ENCODE measurements at places on chromosomes 16 and 17.

DNA sequence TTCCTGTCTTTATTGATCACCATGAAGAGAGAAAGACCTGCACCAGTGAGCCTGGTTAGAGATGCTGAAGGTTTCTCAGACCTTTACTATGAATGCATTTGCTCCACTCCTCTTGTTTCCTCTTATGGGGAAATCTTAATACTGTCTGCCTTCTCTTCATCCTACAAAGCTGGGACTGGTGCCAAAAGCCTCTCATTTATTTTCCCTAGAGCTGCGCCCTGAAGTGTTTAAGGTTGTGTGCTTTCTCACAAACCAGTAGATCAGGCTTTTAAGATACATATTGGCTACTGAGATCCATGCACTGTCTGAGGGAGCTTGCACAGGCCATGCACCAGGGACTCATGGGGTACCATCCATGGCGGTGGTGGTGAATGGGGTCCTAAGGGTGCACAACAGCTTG is 286.1 kb upstream of the PMFBP1 start:
- DNase-seq, result no peak

DNA sequence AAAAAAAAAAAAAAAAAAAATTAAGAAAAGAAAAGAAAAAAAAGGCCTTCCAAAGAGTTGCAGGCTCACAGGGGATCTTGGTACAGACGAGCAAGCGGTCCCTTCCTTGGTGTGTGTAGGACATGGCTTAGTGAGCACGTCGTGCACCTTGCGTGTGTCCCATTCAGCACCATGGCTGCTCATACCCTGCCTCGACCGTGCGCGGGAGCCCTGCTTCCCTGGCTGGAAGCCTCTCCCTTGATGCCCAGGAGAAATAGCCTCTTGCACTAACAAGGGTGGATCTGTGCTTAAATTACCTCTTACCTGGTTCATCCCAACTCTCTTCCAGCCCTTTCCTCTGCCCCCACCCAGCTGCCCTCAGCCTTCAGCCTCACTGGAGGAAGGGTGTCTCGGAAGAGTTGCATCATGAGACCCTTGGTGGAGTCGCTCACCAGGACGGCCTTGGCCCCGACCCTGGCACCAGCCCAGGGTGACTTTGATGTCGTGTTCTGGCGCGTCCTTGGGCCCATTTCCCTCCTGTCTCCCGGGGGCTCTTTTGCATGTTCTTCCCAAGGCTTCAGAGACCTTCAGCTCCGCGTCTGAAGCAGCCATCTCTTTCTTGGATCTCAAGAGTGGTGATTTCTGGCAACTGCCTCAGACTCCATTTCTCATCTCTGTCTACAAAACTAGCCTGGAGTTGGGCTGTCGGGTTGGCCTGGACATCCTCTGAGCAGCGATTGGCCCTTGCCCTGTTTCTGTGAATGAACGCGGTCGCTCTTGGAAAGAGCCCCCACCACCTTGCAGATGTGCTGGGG is 127.2 kb downstream of the CMIP start:
- DNase-seq, result no peak

DNA sequence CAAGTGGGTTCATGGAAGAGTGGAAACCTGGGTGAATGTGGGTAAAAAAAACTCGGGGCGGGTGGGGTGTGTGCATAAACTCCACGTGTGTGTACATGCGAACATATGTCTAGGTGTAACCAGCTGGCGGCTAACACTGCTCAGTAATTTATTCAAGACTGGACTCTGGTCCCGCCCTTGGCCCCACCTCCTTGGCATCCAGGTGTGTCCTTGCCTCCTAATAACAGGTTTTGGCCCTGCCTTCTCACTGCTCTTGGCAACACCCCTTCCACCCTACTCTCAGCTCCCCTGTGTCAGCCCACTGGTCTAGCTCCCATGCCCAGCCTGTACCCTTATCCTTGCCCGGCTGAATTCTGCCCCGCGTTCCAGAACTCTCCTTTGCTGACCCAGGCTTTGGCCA is 8.3 kb downstream of the FLII start:
- no peak for DNase-seq

- no peak for DNase-seq
Measured at GRCh38 chr17:73588891-73589290, 55.4 kb downstream of the SDK2 start.

- peak; percentile 39 for DNase-seq
Measured at GRCh38 chr17:17783116-17783824, 53.5 kb downstream of the SREBF1 start.

DNA sequence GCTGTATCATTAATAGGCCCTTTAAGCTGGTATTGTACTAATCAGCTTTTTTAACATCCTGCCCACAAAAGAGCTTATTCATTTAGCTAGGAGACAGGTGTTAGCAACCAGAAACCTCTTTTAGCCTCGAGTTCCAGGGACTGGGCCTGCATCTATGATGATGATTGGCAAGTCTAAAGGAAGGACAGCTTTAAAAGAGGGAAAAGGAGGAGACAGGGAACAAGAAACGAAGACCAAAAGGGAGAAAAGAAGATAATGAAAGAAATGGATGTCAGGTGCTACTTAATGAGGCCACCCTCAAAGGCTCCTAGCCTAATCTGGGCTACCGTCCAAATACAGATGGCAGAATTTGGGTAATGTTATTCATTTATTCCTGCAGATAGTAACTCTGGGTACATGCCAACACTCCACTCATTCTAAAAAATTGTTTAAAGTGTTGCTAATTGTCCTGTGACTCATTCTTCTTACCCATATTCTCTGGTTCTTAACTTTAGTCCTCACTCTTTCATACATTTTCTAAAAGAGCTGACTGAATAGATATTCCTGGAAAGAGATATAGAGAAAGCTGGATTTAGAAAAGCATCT is 18.7 kb upstream of the RFFL start:
- no peak for DNase-seq

- DNase-seq, result no peak
Measured at GRCh38 chr17:76240461-76241203, at the start of gene RNF157. Gene RNF157, minus strand, starts transcription at chr17:76240493. Its CDS starts 253 bp downstream, at chr17:76240240.

- DNase-seq, result no peak
Measured at GRCh38 chr16:89202422-89203215, 2.3 kb upstream of the SLC22A31 start.

DNA sequence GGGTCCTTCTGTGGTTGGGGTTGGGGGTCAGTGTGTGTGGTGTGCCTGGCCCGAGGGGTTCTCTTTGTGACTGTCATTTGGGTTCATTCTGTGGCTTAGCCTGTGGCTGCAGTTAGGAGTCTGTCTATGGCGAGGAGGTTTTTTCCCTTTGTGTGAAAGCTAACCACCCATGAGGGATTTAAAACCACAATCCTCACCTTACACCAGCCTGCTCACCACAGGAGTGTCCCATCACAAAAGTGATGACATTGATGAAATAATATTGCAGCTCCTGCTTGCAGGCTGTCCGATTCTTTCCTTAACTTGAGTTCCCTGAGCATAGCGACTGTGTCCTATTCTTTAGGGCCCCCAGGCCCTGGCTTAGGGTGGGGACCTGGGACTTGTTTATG is 113.6 kb downstream of the RAP1GAP2 start:
- DNase-seq, result no peak

DNA sequence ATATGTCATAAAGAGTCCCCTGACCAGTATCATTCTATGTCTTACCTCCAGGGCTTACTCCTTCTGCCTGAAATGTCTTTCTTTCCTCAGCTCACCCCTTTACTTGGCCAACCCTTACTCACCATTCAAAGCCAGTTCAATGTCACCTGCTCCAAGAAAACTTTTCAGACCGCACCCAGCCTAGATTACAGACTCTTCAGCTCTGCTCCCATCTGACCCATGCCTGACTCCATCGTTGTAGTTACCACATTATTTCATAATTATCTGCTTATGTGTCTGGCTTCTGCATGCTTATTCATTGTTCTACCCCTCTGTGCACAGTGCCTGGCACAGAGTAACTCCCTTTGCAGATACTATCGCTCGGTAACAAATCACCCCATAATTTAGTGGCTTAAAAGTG is 62.5 kb upstream of the TOB1 start:
- DNase-seq, result no peak

GRCh38 chr16:66510298-66510697 is 39.6 kb downstream of the TK2 start:
- no peak for DNase-seq

DNA sequence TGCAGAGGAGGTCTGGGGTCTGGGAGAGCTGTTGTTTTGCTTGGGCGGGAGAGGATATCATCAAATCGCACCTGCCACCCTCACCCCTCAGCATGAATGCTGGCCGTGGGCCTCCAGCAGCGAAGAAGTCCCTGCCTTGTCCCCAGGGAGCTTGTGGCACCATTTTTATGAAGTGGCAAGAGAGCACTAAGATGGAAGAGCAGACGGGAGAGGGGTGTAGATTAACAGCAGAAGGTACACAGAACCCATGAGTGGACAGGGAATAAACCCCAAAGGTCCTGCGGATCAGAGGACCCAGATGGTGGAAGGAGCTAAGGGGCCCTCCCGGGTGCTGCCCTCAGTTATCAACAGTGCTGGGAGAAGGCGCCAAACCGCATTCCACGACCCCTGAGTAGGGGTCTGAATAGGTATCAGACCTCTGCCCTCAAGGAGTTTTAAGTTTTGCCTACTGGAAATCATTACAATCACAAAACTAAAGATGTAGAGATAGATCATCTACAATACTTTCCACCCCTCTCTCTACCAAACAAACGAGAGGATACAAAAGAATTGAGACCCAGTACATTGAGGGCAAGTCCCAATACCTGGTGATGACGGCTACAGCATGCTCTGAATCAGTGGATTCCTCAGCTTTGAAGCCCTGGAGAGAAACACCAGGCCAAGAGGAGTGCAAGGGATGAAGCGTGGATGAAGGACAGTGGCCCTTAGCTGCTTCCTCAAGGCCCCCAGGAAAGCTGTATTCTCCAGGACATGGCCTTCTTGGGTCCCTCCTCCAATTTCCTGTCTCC is 60.2 kb downstream of the CCDC182 start:
- DNase-seq, result no peak

- DNase-seq, result no peak
Measured at GRCh38 chr16:89343501-89344457, 126.3 kb downstream of the ZNF778 start.

DNA sequence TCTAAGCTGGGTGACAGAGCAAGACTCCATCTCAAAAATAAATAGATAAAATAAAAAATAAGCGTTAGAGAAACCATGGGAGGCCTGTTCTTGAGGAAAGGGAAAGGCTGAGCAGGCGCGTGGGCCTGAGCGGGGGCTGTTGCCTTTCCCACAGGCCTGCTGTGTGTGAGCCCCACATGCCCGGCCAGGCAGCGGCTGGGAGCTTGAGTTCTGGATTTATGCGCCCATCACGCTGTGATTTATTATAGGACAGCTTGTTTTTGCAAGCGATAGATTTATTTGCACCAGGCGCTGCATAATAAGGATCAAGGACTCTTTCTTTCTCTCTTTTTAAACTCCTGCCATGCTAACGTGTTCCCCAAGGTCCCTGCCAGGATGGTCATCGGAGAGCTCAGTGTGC is 14.8 kb upstream of the WFDC1 start:
- no peak for DNase-seq

- DNase-seq, result peak; percentile 34
Measured at GRCh38 chr16:82655072-82655714, 28.4 kb downstream of the CDH13 start.

DNA sequence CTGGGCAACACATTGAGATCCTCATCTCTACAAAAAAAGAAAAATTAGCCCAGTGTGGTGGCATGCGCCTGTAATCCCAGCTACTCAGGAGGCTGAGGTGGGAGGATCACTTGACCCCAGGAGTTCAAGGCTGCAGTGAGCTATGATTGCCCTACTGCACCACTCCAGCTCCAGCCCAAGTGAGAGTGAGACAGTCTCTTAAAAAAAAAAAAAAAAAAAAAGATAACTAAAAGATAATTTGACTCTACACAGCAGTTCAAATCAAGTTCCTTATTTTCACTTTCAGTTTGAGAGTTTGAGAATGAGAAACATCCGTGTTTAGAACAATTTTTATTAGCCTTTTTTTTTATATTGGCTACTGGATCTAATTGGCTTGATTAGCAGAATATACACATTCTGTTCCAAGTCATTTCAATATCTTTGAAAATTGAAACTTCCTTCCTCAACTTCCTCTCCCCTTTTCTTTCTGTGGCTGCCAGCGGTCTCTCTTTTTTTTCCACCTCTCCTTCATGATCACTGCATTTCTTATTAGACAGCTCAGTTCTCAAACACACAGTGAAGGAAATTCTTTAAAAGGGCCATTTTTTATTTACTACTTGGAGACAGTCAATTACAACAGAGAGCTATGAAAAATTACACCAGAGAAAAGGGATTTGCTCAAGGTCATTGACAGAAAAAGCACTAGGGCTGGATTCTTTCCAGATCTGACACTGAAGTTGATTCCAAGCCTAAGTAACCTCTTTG is 4.5 kb upstream of the ACSF2 start:
- DNase-seq, result no peak

GRCh38 chr16:58345574-58346354 is 46.5 kb upstream of the GINS3 start:
- no peak for DNase-seq

DNA sequence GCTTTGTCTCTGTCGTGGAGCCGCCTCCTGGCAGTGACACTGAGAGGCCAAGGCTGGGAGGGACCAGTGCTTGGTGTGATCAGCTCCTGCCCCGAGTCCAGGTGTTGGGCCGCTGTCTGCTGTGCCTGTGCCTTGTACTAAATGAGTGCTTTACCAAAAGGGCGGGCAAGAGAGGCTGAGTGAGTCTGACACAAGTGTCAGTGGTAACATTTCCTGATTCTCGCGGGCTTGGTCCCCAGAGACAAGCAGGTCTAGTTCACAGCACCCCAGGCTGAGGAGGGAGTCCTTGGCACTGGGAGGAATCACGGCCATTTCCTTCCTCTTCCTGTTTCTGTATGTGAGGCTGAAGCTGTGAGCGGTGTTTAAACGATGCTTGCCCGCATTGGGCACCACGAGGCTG is 30.2 kb downstream of the PLD6 start:
- no peak for DNase-seq

DNA sequence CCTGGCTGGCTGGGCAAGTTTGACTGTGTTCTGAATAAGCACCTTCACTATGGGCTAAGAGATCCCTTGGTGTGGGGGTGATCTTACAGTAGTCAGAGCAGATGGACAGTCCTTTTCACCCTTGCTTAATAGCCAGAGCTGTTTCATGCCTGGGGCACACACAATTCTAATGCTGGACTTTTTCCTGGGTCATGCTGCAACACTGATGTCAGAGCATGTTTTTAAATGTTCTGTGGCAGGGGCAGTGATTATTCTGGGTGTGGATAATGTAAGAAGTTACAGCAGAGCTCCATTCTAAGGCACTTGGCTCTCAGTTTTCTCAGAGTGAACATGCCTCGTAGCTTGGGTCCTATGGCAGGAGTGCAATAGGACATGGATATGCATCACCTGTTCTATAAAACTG is 4.0 kb upstream of the CD68 start:
- DNase-seq, result no peak

DNA sequence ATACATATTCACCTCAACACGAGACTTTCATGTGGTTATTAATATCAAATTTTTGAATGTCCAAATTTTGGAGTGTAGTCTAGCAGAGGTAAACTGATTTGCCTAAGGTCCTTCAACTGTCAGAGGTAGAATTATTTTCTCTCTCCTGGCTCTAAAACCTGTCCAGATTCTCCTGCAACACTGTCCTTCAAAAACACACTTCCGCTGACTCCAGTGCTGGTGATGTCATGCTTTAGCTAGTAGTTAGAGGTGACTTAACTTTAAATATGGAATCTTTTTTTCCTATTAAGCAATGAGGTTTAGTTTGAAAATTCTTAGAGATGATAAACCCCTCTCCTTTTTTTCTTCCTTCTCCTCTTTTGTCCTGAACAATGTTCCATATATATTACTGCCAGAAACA is 10.8 kb upstream of the CBLN1 start:
- DNase-seq, result no peak

Measured in stimulated activated CD8-positive, alpha-beta memory T cell treated with anti-CD3 and anti-CD28 coated beads, Interleukin-4, amount 100 ng/mL, for 24 hours (primary cell).